ENCODE measurements at places on chromosomes 1 and 21.
A peak's percentile ranks its signal among the peaks of the same experiment; 100 is the strongest.

DNA sequence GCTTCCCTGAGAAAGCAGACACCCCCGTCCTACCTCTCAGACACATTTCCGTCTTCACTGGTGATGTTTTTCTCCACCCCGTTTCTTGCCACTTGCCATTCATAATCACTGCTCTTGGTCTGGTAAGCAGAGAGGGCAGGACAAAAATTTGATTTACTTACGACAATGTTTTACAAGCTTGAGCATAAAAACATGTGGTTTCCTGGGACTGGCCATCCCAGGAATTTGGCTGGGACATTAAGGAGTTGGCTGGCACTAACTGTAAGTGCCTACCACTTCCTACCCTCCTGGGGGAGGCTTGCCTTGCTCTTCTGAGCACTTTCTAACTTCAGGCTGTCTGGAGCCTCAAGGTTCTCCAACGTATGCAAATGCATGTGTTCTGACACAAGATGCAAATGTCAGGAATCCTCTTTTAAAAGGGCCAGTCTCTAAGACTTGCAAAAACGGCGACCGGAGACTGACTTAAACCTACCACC, 24.2 kb downstream of the ZBTB18 start:
- no peak for DNase-seq

- peak; percentile 27 for DNase-seq
Measured at GRCh38 chr1:116496380-116496779, 74.4 kb downstream of the CD58 start.

- no peak for DNase-seq
Measured at GRCh38 chr1:197973206-197973605, 56.0 kb downstream of the LHX9 start.

DNA sequence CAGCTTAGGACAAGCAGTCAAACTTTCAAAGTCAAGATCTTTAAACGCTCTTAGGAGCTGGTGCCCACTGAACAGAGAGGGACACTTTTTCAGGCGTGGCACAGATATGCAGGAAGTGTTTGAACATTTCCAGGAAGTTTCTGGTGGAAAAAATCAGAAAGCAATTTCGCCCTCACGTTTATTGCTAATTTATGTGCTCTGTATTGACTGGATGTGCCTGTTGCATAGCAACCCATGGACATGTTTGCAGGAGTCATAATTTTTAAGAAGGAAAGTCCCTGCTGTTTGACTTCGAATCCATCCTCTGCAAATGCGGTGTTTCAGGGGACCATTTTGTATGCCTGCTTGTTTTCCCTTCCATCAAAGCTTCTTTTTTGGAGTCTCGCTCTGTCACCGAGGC, 239.9 kb upstream of the IRF2BP2 start:
- DNase-seq = no peak

DNA sequence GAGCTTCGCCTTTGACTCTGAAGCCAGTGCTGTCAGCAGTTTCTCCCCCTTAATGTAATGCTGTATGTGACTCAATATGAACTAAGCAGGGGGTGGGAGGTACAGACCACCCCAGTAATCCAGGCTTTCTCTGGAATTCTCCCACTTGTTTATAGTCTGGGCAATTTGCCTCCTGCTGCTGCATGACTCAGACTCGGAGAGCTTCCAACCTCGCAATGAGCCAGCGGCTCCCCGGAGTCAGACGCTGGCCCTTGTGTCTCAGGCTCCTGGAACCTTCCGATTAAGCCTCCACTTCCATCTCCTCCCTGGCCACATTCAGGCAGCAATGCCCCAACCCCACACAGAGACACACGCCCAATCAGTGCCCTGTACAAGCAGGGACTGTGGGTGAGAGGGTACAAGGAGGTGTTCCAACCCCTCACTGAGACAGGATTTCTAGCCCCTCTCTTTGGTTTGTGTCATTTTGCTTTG, 471.7 kb upstream of the VAMP3 start:
- peak; percentile 90 for DNase-seq

GRCh38 chr1:30508611-30509010, 214.8 kb downstream of the MATN1 start:
- no peak for DNase-seq

DNA sequence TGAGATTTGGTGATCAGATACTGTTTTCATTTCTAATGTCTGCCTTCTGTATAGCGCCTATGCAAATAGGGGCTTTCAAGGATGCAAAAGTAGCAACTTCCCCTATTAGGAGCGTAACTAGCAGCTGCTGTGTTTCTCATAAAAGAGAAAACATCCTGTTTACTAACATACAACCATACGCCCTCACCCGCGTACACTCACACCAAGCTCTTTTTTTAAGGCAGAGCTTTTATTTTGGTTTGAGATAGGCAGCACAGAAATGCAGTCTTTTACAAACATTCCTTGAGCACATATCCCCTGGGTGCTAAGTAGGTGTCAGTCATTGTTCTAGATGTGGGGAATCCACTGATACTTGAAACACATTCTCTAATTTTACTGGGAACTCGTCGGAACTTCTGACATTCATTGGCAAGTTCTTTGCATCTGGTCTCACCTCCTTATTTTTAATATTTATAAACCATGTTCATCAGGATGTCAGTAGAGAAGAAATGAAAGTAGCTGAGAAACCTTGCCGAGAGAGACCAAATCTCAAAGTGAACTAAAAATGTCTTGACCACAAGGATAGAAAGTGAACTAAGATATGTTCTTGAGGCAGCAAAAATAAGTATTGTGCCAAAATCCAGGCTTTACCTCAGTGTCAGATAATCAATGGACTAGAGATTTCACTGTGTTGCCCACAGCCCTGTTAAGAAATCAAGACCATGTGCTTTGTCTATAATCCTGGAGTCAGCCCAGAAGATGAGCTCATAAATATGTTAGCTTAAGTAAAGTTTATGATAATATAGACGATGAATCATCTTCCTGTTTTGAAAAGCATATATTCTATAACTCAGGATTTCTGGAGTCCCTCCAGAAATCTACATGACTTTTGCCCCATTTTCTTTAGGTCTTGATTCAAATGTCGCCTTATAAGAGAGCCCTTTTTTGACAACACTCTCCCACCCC, 350.9 kb downstream of the ST6GALNAC3 start:
- DNase-seq = peak; percentile 81

DNA sequence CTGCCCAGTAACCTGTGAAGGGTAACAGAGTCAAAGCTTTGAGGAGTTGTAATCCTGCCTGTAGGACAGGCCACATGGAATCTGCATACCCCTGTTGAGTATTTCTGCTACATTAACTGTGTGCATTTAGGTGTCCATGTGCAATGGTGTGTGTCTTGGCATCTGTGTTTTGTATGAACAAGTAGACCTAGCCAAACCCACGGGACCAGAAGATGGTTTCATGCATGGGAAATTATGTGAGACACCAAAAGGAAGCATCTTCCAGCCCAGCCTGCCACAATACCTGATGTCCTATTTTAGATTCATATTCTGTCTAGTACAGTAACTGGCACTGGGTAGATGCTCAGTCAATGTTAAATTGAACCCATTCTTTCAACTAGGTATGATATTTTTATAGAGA, 70.8 kb upstream of the KCND3 start:
- DNase-seq = no peak

GRCh38 chr1:101394041-101394440, 157.2 kb downstream of the S1PR1 start:
- no peak for DNase-seq

DNA sequence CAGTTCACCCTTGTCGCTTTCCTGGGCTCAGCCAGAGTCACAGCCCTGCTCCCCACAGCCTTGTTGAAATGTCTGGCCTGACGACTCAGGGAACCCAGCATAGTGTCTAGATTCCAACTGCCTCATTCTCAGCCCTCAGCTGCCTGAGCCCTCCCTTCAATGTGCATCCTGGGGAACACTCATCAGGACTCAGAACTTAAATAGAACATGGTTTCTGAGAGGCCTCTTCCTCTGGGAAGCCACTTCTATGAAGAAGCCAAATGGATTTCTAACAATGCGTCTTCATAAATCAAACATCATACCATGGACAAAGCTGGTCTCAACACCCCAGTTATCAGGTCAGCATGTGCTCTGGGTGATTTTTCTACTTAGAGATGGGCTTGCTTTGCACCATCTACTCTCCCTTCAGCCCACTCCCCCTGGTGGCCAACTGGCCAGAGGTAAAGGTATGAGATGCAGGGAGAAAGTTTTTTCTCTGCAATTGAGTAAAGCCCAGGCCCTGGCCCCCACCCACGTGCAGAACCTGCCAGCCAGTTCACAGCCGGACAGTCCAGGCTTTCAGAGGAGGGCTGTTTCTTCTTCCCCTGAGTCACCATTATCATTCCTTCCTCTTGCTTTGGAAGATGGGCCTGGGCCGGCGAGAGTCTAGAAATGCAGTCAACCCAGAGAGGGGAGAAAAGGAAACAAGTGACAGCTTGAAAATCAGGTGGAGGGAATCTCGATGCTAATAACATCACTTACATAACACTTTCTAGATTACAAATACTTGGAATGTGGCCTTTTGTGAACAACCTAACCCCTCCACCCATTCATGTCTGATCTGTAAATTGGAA, 32.1 kb downstream of the CD244 start:
- no peak for DNase-seq

GRCh38 chr1:155971910-155972809, 6.2 kb downstream of the ARHGEF2 start:
- no peak for DNase-seq

DNA sequence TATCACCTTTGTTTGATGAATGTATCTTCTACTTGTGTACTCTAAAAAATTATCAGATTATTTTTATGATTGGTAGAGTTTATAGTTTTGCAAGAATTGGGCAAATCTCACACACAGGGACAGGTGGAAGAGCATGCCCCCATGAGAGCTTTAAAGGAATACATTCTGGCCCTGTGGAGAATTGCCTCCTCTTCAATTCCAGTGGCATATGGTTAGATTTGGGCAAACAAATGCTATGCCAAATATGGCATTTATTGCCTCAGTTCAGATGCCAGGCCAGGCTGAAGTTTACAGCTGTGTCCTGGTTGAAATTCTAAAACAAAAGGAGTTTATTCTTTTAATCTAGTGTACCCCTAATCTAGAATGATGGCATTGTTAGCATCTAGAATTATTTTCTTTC, 162.4 kb upstream of the CACYBP start:
- no peak for DNase-seq

GRCh38 chr21:45302082-45303061, 14.7 kb upstream of the POFUT2 start:
- DNase-seq = peak; percentile 55

GRCh38 chr1:10078494-10078893, 45.7 kb downstream of the UBE4B start:
- no peak for DNase-seq

DNA sequence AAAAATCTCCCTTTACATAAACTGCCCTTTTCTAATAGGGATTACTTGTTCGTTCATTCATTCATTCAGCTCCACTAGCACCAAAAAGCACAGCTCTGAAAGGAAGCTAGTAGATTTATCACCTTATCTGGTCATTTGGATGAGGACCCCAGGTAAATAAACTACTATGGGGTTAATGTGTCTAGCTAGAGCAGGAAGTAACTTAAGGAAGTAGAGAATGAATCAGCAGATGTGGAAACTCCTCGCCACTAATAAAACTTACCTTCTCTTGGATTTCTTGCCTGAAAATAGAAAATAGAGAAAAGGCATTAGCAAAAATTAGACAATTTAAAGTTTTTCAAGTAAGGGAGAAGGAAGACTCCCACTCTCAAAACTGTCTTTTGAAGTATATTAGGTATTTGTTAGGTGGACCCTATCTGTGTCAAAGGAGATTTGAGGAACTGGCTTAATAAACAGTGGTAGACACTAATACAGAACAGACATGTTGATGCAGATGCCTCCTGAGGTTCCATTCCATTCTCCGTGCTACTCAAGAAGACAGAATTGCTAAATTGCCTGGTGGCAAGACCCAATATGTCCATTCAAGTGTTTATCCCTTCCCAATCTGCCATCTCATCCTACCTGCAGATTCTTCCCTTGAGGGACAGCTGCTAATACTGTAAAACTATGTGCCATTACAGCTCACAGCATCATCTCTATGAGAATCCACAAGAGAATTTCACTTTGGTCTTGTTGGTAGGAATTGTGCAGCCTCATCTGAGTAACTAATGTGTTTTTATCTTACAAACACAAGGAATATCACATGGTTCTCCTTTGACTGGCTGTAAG, 14.9 kb downstream of the SELL start:
- DNase-seq = no peak

DNA sequence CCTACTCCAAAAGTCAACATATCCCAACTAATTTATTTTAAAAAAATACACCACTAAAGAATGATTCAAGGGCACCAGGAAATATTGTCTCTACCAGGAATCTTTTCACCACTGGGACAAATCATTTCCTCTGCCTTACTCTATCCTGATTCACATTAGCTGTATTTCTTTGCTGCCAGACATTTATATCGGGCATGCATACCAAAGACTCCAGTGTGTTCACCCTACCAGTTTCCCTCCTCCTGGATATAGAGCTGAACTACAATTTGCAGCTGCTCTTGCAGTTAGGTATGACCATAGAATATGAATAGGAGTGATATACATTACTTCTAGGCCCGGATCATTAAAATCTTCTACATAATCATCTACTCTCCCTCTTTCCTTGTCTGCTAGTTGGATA, 7.6 kb downstream of the KCNJ6 start:
- no peak for DNase-seq

DNA sequence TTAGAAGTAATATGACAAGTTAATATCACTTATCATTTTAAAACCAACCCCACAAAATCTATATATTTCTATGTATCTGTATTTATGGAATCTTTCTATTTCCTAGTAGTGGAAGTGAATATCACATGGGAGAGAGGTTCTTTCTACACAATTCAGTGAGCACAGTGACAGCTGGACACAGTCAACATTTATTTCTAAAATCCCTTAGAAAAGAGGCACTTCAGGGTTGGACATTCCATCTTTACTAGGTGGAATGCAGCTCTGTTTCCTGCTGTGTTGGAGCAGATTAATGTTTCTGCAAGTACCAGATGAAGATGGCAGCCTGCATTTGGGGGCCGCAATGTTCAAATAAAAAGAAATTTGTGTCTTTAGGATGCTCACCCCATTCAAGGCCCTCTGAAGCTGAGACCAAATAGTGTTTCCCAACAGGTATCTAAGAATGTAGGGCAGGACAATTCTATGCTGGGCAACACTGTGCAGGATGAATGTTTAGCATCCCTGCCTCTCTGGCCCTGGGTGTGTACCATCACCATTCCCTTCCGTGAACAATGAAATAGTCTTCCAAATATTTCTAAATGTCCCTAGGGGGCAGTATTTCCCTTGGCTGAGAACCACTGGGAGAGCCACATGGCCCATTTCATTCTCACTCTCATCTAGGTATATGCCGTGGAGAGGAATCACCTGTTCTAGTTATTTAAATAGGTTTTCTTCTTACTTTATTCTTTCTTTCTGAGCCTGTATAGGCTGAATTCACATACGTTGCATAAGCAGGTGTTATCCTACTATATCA, 394.8 kb downstream of the PRDM2 start:
- no peak for DNase-seq

DNA sequence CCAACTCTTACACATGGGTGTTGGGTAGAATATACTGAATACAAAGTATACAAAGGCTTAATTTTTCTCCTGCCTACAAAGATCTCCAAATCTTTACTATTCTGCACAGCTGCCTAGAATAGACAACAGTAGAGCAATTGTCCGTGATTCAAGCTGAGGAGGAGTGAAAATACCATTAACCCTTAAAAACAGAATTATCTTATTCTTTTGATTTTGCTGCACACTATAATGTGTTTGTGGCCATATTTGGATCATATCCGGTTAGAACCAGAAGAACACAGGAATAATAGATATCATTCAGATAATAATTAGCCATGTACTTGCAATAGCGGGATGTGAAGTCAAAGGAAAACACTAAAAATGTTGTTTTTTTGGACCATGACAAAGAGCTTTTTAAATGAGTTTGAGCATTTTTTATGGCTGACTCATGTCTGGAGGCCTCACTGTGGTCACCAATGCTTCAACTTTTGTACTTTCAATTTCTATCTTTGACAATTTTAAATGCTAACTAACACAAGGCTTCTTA, 197.6 kb upstream of the FOXD3 start:
- DNase-seq = peak; percentile 45
